Natural killer cell treated with Interleukin-12 subunit alpha and Interleukin-12 subunit beta and Interleukin-15 and Interleukin-18, amount 100 ng/mL, for 72 hours (primary cell): ENCODE measurements at places on chromosomes 12 and 14. TPM values are rescaled to one million over a fixed set of nuclear protein-coding genes. Genes with fewer than 3 reads are reported as not detected.

DNA sequence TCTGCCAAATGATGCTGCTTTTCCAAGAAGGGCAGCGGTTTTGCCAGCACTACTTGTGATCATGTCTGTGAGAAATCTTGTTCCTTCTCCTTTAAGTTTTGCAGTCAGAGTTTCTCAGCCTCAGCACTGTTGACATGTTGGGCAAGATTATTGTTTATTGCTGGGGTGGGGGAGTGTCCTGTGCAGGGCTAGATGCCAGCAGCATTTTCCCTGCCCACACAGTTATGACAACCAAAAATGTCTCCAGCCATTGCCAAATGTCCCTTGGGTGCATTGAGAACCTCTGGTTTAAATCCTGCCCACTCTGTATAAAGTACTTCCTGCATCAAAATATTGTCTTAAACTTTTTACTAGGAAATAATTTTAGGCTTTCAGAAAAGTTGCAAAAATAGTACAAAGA is 20.0 kb downstream of the TMEM132C start:
- DNase-seq = no peak

GRCh38 chr12:116465856-116466255 is 93.3 kb upstream of the MAP1LC3B2 start:
- no peak for DNase-seq

Gene OTOGL
- not detected for total RNA-seq

Gene ULK1
- total RNA-seq = 21.8 TPM

Gene SELPLG
- total RNA-seq = 34.6 TPM
